Esophagus squamous epithelium (tissue), 5 donors: ENCODE measurements at places on chromosomes 6 and 20.

DNA sequence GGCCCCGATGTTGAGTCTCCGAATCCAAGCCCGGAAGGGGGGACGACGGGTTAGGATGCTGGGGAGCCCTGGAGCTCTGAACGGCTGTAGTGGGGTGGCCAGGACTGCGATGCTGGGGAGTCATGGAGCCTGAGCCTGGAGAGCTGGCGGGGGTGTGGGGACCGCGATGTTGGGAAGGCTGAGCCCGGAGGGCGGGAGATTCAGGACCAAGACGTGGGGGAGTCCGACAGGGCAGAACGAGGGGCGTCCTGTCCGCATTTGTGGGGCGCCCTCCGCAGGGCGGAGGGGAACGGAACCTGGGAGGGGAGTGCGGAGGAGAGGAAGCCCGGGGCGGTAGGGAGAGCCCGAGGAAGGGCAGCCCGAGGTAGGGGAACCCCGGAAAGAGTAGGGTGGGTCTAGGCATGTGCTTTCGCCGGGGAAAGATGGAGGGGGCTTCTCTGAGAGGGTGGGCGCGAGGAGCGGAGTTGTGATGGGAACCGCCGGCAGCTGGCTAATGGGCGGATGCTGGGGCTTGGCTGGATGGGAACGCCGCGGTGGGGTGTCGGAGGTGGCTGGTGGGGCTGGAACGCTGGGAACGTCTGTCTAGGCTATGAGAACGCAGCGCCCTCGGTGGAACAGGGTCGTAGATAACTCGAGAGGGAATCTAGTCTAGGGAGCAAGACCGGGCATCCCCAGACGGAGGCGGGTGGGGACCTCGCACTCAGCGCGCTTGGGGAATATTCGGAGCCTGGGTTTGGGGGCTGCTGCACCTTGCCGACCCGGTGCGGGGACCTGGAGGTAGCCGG is 684 bp downstream of the PAQR8 start:
- H3K4me1 ChIP-seq, result peaks cover 66% of the 10 kb centered on the region
- no peaks in the 10 kb centered on the region for H3K36me3 ChIP-seq
- H3K27me3 ChIP-seq, result no peaks in the 10 kb centered on the region

DNA sequence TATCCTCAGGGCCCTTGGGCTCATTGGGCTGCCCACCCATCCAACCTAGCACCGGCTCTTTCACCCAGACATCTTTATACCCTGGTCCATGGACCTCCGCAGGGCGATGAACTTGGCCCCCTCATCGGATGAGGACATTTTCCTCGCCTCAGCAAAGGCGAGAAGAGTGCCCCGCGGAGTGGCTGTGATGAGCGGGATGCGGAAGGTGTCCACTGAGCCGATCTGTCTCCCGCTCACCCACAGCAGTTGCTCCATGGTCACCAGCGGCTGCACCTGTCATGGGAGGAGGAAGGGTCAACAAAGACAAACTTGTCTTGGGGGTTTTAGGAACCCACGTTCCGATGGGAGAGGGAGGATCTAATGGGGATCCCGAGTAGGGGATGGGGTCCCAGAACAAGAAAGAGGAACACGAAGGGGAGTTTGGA is 690 bp downstream of the NEU1 start:
- peak overlapping the region; percentile 54 for H3K4me3 ChIP-seq
- H3K36me3 ChIP-seq, result peaks cover 11% of the 10 kb centered on the region
- peaks cover 7% of the 10 kb centered on the region for H3K4me1 ChIP-seq
- H3K27ac ChIP-seq, result no peak overlapping the region
- DNase-seq, result no peak
- H3K27me3 ChIP-seq, result no peaks in the 10 kb centered on the region

- DNase-seq, result no peak
- no peak overlapping the region for H3K27ac ChIP-seq
- no peak overlapping the region for H3K4me3 ChIP-seq
- no peaks in the 10 kb centered on the region for H3K4me1 ChIP-seq
- H3K36me3 ChIP-seq, result peaks cover 4% of the 10 kb centered on the region
- no peaks in the 10 kb centered on the region for H3K27me3 ChIP-seq
Measured at GRCh38 chr6:53273370-53273769, 75.4 kb downstream of the ELOVL5 start.

DNA sequence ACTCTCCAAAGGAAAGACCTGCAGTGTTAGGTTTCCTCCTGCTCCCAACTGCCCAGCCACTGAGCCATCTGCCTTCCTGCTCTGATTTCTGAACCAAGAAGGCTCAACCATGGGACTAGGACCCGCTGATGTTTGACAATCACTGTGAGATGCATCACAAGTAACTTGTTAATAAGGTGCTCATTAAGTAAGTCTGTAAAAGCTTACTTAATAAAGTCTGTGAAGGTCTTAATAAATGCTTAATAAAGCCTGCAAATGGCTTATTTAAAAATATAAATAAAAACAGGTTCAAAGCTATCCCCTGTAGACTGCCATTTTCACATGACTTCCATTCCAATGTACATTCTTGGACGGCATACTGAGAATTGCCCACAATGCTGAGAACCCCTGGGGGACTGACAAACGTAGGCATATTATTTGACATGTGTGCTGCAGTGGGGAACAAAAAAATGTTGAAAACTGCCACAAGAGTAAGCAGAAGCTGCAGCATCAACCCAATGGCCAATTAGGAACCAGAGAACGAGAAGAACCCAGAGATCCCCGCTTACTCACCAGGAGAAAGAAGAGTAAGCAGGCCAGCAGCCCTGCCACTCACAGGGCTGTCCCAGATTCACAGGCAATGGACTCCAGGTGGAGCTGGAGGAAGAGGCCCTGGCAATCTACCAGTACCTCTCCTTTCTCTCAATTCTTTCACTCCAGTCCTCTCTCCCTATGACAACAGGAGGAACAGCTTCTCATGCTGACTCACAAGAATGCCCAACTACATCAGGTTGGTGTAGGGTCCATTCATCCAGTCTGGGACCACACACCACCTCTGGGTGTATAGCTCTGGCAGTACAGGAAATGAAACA is 19.5 kb downstream of the KIF13A start:
- H3K27ac ChIP-seq, result no peak overlapping the region
- no peak overlapping the region for H3K4me3 ChIP-seq
- no peaks in the 10 kb centered on the region for H3K27me3 ChIP-seq
- H3K4me1 ChIP-seq, result peaks cover 14% of the 10 kb centered on the region
- DNase-seq, result no peak
